ENCODE measurements at places on chromosomes 5 and 9.

GRCh38 chr5:52476346-52476745 is 311.4 kb upstream of the ITGA1 start:
- no peak for DNase-seq

DNA sequence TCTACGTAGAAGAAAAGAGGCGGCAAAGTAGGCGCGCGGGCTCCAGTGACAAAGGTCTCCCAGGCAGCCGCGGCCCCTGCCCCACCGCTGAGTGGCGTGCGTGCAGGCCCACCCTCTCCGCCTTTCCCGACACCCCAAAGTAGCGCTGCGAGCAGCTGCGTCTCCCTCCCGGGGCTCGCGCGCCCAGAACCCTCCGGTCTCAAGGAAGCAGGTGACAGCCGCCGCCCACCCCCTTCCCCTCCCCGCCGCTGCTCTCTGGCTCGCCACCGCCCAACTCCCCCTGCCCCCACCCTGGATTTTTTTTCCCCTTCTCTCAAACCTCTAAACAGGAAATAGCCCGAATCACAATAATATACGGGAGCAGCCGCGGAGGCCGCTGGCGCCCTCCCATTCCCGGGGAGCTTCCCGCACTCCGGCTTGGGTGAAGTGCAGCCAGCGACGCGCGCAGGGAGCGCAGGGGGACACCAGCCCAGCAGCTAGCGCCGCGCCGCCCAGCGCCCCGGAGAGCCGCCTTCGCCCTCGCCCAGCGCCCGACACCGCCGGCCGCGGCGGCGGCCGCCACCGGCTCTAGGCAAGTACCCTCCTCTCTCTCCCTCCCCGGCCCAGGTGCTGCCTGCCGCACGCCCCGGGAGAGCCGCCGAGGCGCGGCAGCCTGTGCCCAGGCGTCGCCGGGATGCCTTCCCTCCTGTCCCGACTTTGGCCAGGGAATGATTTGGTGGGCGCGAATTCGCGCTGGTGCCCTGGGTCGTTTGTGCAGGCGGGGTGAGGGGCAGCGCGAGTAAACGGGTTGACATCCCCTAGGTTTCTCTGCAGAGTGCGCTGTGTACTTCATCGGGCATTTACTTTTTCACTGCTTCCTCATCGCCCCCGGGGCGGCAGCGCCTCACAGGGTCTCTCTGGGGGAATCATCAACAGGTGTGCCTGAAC is 52.7 kb upstream of the TJP2 start:
- peak; percentile 17 for DNase-seq

- no peak for DNase-seq
These were observed 1.9 kb downstream of the GNAQ start for GRCh38 chr9:78029551-78030295.

GRCh38 chr5:139862313-139862712 is 66.7 kb downstream of the PSD2 start:
- no peak for DNase-seq

DNA sequence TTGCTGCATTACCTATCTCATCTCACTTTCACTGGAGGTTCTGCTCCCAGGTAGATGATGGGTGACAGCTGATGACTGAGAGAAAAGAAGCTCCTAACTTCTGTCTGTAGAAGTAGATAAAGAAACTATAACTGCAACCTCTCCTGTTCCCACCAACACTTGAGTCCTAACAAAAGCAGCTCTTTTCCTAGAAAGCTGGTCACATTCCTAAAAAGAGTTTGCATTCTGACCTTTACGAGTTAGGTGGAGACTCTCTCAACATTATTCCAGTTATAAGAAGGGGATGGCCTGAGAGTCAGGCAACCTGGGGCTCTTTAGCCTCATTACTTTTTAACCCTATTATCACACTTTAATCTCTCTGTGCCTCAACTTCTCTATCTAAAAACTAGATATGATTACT is 8.9 kb upstream of the PCAT7 start:
- no peak for DNase-seq

DNA sequence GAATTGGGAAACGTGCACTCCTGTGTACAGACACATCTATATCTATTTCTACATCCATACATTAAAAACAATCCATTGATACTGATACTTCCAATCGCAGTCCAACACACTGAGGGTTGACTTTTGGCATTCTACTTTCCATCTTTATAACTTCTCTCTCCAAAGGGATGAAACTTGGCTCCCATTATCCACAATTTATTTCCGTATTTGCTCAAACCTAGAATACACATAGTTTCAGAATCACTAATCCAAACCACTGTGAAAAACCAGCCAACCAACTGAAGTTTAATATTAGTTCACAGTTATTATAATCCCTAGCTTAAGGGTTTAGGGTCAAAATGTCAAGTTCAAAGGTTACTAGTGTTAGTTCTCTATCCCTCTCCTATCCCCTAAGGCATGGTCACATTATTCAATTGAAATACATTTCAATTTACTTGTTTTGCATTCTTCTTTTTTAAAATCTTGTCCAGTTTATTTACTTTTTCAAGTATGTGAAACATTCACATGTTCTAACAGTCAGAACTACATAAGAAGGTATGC is 156.5 kb downstream of the MED27 start:
- DNase-seq, result no peak

GRCh38 chr5:176744584-176744965 is 65.8 kb upstream of the UNC5A start:
- DNase-seq, result no peak

GRCh38 chr5:94175912-94176311 is 434.5 kb upstream of the POU5F2 start:
- DNase-seq, result no peak

GRCh38 chr5:33938507-33938796 is 2.3 kb downstream of the RXFP3 start:
- no peak for DNase-seq

- DNase-seq, result no peak
These were observed 65.9 kb upstream of the EFNA5 start for GRCh38 chr5:107736638-107737037.

DNA sequence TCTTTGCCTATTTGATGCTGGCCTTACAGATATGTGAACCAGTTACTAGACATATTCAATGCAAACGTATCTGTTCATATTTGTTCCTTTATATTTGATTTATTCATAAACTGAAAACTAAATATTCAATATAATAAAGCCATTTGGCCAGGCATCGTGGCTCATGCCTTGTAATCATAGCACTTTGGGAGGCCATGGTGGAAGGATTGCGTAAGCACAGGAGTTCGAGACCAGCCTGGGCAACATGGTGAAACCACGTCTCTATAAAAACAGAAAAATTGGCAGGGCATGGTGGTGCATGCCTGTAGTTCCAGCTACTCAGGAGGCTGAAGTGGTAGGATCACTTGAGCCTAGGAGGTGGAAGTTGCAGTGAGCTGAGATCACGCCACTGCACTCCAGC is 49.2 kb upstream of the CTNNAL1 start:
- DNase-seq, result no peak

GRCh38 chr5:65742565-65743231 is 20.7 kb downstream of the NLN start:
- peak; percentile 21 for DNase-seq

DNA sequence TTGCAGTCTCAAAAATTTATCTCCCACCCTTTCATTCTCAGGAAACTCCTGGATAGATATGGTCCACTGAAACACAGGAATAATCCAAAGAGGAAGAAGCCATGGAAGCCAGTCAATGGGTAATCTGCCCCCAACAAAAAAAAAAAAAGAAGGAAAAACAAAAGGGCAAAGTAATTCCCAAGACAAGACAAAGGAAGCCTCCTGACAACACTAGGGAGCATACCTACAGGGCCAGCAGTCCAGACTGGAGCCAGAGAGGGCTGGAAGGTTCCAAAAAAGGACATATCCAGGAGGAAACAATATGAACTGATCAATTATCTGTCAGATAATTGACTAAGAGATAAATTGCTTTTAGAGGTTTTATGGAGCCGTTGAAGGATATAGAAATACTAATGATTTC is 12.9 kb downstream of the FNIP1 start:
- no peak for DNase-seq

- DNase-seq, result no peak
These were observed 23.4 kb upstream of the BARX1 start for GRCh38 chr9:93978551-93978950.

DNA sequence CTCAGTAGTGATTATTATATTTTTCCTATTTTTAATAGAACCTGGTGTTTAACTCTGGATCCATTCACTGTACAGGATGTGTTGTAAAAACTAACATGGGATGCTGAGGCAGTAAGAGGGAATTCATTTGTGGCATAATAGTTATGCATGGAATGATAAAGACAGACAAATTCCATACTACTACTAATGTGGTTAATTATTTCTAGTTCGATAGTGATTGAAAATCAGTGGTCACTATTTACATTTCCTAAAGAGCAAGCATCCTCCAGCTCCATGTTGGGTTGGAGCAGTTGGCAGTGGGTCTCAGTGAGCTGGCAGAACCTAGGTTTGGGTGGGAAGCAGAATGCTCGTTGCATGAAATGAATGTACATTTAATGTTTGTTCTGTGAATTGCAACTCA is 122.6 kb downstream of the SAXO1 start:
- DNase-seq, result no peak

DNA sequence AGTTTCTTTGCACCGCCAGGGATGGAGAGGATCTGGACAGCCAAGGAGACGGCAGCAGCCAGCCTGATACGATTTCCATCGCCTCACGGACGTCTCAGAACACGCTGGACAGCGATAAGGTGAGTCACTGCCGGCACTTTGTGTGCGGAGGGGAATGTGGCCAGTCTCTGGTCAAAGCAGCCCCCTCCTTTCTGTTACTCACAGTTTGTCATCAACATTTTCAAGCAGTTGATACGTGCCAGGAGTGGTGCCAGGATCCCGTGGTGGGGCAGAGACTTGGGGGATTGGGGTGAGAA is 175.1 kb upstream of the OTULINL start:
- no peak for DNase-seq

DNA sequence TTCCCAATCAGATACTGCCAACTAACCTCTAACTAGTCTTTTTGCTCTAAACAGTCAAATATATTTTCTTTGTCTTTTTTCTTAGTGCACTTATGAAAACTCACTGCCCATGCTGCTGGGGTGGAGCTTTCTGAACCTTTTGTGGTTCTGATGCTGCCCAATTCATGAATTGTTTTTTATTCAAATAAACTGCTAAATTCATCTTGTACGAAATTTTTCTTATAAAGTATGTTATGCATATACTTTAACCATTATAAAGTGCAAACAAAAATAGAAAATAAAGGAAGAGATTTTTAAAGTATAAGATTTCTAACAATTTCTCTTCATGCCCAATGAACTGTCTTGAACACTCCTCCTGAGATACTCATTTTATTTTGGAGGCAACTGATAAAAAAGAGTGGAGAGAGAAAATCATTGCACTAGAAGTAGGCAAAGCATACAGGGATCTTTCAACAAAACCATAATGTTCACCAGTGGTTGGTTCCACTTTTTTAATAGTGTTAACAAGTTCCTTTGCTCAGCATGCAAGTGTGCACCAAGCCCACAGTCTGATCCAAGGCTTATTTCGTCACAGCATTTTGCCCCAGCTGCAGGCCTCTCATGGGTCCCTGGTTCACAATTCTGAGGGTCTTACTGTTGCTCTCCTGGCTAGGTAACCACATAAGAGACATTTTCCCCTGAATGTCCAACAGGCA is 6.2 kb upstream of the FYB1 start:
- no peak for DNase-seq

DNA sequence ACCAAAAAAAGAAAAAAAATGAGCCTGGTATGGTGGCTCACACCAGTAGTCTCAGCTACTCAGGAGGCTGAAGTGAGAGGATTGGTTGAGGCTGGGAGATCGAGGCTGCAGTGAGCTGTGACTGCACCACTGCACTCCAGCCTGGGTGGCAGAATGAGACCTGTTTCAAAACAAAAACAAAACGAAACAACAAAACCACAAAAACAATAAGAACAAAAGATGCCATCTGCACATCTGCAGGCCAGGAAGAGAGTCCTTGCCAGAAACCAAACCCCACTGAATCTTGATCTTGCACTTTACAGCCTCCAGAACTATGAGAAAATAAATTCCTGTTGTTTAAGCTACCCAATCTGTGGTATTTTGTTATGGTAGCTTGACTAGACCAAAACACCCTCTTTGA is 207.7 kb downstream of the YTHDC2 start:
- no peak for DNase-seq

GRCh38 chr9:101119206-101119819 is 90.8 kb downstream of the PLPPR1 start:
- DNase-seq, result no peak

DNA sequence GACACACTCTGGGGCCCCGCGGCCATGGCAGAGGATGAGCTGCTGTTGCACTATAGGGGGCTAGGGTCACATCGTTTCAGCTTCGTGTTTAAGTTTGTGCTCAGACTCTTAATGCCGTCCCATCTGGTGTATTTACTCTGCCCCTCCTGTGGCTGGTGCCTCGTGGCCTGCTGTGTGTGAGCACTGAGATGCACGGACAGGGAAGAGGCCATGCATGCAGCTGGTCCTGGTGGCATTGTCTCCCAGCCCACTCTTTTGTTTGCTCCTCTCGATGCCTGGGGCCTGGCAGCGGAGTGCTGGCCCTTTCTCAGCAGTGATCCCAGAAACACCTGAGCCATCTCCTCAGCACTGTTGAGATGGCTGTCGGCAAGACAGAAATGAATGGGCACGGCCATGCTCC is 30.0 kb upstream of the PHF2 start:
- DNase-seq, result no peak

- DNase-seq, result no peak
These were observed 85.8 kb downstream of the FBXO38 start for GRCh38 chr5:148469501-148469935.

DNA sequence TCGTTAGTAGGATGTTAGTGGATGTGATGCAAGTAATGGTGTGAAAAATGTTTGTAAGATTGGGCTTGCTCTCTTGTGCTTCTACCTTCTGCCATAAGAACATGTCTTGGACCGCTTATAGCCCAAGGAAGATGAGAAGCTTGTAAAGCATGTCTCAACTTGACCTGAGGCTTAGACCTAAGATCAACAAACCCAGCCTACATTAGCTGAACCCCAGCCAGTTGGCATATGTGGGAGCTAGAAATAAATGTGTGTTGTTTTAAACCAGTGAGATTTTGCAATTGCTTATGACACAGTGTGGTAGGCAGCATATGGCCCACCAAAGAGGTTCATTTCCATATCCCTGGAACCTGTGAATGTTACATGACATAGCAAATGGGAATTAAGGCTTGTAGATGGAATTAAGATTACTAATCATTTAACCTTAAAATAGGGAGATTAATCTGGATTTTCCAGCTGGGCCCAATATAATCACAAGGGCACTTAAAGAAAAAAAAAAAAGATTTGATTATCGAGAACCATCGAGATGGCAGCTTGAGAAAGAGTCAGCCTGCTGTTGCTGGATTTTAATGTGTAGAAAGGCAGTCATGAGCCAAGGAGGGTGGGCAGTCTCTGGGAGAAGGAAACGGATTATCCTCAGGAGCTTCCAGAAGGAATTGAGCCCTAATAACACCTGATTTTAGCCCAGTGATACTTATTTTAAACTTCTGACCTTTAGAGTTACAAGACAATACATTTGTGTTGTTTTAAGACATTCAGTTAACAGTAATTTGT is 27.3 kb upstream of the EDIL3 start:
- DNase-seq, result no peak

DNA sequence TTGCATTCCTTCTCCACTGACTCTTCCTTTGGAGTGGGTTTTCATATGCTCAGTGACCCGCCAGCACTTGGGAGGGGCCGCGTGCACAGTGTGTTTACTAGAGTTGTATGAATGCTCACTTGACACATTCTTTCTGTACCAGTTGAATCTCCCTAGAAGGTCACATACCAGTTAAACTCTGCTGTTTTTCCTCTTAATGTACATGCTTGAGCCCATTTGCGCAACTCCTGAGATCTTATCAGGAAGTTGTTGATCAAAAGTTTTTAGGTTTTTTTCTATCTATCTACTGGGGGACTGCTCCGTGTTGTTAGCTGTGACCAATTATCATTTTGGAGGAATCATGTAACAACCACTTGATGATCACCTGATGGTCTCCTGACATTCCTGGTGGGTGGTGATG is 392.7 kb downstream of the CDH9 start:
- DNase-seq, result no peak

GRCh38 chr5:13763719-13764118 is 180.8 kb downstream of the DNAH5 start:
- no peak for DNase-seq
